ENCODE measurements at places on chromosomes 7 and 10. TPM values are rescaled to one million over a fixed set of nuclear protein-coding genes. Genes with fewer than 3 reads are reported as not detected.

Gene LIPF
- total RNA-seq: not detected

Gene IQCE
- total RNA-seq: 11.1 TPM

Gene SLC18A3
- total RNA-seq: not detected

Gene INHBA
- 2.5 TPM for total RNA-seq

Gene ZNF92
- 14.7 TPM for total RNA-seq

- DNase-seq: no peak
Observed at GRCh38 chr7:97418312-97418711, 300.8 kb downstream of the SDHAF3 start.

GRCh38 chr10:88810196-88810961 lies 7.8 kb downstream of the LIPM start:
- peak; percentile 34 for DNase-seq

- no peak for DNase-seq
Observed at GRCh38 chr7:157955348-157955999, 618.7 kb downstream of the DNAJB6 start.

DNA sequence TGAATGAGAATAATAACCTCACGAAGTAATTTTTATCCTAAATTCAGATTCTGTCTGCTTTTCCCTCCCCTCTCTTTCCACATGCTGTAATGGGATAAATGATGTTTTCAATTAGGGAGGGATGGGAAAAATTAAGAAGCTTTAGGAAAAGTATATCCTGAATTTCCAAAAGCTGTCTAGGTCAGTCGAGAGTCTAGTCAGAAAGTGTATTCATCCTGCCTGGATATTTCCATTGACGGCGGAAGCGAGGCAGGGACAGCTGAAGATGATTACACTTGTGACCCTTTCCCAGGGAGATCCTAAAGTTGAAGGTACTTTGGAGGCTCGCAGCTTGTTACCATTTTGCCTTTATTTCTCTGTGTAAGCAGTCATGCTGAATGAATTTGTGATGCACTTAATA lies 204.1 kb downstream of the ZNF365 start:
- DNase-seq: no peak

- DNase-seq: no peak
Observed at GRCh38 chr7:137074391-137075030, 206.1 kb downstream of the CHRM2 start.

- DNase-seq: peak; percentile 54
Observed at GRCh38 chr7:22675917-22676343, 51.1 kb upstream of the IL6 start.

DNA sequence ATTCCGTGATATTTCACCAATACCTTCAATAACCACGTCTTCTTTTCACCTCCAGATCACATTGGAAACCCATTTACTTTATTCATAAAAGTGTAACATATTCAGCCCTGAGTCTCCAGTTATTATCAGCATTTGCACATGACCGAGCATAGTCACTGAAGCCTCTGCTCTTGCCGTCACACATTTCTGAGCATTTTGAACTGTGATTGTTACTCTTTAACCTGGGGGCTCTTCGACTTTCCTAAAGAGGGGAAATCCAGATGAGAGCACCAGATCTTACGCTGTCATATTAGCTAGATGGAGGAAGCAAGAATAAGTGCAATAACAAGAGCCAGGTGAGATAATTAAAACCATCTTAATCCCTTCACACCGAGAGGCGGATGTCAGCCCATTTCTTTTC lies 260.0 kb upstream of the NRP1 start:
- no peak for DNase-seq
